ENCODE measurements at places on chromosomes 7 and 10. TPM values are rescaled to one million over a fixed set of nuclear protein-coding genes. Genes with fewer than 3 reads are reported as not detected.

Gene TWNK
- total RNA-seq, result 5.0 TPM

Gene ACSL5
- total RNA-seq, result 10.7 TPM

Gene PPP1R3C
- total RNA-seq, result 70.8 TPM

Gene ZMIZ1
- total RNA-seq, result 35.4 TPM

Gene MPP7
- 34.3 TPM for total RNA-seq

Gene FUOM
- total RNA-seq, result 17.7 TPM

Gene GPR15LG
- 335 TPM for total RNA-seq

Gene DOCK4
- total RNA-seq, result 9.9 TPM

Gene TWIST1
- total RNA-seq, result 20.0 TPM

Gene HYAL4
- total RNA-seq, result 3.0 TPM

Gene CCDC7
- 31.3 TPM for total RNA-seq

Gene VSTM2A
- total RNA-seq, result not detected

Gene UNCX
- not detected for total RNA-seq

Measured in esophagus squamous epithelium (tissue), 5 donors.